ENCODE measurements at places on chromosomes 7 and 10.

GRCh38 chr7:116877443-116878217 lies 15.2 kb downstream of the CAPZA2 start:
- no peak for DNase-seq

- no peak for DNase-seq
Observed at GRCh38 chr10:42997151-42997848, 79.6 kb upstream of the RET start.

- no peak for DNase-seq
Observed at GRCh38 chr7:111835066-111835465, 272.8 kb upstream of the IMMP2L start.

DNA sequence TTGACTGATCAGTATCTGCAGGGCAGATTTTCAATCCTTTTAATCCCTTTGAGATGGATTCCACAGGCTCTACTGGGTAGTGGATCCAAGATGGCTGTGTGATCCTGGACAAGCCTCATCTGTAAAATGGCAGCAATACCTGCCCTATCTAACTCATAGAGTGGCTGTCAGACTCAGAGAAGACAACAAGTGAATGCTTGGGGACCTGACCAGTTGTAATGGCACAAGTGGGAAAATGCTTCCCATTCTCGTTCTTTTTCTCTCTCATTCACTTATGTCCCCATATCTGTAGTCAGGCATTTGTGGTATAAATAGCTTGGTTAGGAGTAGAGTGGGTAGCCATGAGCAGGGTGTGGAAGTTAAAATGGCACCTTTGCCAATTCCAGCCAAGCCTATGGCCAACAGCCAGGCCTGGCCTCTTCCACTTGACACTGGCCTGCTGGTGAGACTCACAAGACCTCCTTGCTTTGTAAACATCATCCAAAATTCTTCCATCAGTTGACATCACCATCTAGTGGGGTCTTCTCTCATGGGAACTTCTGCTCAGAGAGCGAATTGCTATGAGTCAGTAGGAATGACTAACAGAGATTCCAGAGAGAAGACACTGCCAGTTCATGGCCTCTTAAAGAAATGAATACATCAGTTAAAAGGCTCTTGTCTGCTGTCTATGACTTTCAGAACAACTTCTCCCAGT lies 150.1 kb downstream of the PLPP4 start:
- DNase-seq, result no peak

DNA sequence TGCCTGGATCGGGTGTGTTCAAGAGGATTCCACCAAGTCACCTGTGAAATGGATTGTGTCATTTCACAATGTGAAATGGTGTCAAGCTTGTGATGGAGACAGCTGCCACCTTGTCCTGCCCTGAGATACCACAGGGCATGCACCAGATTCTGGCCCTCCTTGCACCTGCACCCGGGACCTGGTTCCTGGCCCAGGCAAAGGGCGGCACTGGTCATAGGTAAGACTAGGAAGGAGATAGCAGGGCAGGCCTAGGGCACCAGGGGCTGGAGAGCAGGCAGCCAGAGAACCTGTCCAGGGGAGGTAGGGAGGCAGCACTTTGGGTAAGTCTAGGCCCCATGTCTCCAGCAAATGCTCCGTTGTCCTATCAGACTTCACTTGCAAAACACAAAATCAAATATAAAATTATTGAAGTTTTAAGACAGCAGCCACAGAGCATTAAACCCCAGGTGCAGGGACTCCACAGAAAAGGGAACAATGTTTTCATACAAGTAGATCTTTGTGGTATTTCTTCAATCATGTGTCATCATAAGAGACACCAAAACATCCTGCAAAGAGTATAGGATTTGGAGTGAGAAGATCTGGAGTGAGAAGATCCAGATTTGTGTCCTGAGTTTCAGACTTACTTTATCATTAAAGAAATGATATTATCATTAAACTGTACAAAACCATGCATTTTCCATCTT lies 22.7 kb upstream of the ZNF800 start:
- no peak for DNase-seq

All from NCI-H1417 treated with DMSO at 0.1 percent for 48 hours (cell line).